ENCODE measurements at places on chromosomes 7 and 10.

- no peak for DNase-seq
Observed at GRCh38 chr7:149855361-149856305, 17.5 kb downstream of the ZNF862 start.

GRCh38 chr10:75356484-75356883 is 45.1 kb downstream of the ZNF503 start:
- no peak for DNase-seq

DNA sequence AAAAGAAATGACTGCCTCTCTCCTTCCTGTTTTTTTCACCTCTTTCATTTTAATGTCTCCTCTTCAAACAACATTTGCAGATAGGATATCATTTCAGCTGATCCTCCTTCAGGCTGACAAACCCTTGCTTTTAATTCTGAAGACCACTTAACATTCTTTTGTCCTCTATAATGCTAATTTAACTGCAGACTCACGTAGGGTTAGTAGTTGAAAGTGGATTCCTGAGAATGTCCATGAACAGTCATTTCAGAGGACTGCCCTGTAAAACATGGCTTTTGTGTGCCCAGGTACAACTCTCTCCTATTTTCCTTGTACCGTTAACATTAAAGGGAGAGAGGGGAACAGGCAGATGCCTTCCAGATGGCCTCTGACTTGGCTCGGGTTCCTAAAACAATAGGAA is 524.4 kb downstream of the SDK1 start:
- DNase-seq = no peak

DNA sequence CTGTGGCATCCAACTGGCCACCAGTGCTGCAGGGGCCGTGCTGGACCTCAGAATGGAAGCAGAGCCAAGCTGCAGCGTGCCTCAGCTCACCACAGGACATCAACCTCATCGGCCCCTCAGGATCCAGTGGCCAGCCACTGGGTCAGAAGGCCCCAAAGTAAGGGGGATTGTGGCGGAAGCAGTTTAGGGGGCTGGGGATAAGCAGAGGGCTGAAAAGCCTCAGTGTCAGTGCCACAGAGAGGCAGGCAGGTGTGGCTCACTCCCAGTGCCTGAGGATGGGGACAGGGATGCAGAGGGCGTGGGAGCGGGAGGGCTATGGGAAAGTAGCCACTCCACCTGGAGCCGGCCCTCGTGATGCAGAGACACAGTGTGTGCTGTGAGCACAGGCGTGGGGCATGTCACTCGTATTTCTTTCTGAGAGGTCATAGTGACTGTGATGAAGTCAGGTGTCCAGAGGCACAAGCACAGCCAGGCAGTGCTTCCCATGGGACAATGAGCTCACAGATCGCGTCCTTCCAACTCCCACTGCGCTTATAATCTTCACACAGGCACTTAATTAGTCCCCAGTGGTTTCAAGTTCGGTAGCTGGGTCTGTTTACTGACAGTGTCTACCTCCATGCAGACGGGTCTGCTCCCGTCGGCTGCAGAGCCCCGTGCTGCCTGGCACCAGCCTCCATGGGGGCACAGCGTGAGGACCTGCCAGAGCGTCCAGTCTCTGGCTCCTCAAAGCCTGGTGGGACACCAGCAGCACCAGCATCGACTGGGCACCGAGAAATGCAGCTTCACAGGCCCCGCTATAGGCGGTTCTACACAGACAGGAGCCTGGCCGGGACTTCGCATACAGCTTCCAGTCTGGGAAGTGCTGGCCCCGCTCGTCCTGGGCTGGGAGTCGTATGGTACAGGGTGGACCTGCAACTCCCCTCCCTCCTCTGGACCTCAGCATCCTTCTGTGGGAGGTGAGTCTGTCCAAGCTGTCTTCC is 42.9 kb upstream of the CNPY1 start:
- no peak for DNase-seq

DNA sequence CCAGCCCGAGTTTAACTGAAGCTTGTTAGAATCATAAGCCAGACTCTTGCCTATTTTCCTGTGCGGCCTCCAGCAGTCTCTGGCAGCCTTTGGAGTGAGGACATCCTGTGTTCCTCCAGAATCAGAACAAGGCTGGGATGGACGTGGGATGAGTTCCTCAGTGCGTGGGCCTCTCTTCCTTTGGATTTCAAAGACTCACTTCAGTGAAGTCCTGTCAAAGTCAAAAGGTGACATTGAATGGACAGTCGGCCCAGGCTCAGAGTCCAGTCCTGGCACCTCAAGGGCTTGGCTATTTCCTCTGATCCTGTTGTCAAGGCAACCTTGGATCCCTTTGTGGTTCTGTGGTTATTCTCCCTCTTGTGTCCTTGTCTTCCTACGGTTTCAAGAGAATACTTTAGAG is 21.4 kb upstream of the SMC3 start:
- DNase-seq = no peak

- no peak for DNase-seq
Observed at GRCh38 chr10:129963641-129964501, at the start of gene EBF3. Gene EBF3 (minus strand): TSS chr10:129964274. CDS start chr10:129963768, 506 bp downstream.

DNA sequence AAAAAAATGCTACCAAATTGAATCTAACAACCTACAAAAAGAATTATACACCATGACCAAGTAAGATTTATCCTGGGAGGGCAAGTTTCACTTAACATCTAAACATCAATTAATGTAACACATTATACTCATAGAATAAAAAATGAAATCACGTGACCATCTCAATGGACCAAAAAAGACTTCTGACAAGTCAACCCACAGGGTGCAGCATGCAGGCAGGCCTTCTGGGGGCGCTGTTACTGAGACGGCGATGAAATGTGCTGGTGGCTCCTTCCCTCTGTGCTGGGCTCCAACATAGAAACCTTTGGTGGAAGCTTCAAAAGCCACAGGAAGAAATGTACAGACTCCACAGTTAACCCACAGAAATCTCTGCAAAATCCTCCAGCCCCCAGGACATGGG is 103.1 kb downstream of the INHBA start:
- DNase-seq = no peak

GRCh38 chr10:104069613-104070012 is 16.1 kb downstream of the COL17A1 start:
- no peak for DNase-seq

DNA sequence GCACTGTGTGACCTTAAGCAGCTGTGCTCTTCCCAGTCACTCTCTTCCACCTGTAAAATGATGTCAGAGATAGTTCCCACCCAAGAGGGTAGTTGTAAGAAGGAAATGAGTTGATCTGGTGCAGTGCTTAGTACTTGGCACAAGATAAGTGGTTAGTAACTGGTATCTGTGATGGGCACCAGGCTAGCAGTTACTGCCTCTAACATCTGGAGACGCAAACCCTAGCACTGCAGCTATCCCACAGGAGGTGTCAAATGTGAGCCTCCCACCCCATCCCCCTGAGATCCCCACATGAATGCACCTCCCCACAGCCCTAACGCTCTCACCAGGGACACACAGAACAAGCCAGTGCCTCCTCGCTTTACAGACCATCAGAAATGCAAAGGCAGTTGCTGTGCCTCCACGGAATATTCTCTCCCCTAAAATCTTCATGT is 72.0 kb downstream of the KCNMA1 start:
- DNase-seq = no peak

GRCh38 chr7:75565132-75565837 is 73.2 kb downstream of the SPDYE5 start:
- no peak for DNase-seq

DNA sequence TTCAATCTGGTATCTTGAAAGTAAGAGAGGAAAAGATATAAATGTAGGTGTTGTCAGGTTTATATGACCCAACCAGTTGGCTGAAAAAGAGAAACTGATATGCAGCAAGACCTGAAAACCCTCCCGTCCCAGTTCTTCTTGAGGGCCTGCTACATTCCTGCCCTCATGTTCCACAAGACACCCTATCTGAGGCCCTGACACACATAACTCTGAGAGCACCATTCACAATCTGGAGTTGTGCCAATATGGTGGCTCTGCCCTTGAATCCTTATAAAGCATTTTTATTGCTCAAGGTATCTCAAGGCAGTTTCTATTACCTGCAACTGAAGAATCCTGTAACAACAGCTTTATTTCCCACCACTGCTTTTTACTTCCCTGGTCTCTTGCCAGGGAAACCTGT is 17.0 kb downstream of the XPNPEP1 start:
- DNase-seq = no peak

DNA sequence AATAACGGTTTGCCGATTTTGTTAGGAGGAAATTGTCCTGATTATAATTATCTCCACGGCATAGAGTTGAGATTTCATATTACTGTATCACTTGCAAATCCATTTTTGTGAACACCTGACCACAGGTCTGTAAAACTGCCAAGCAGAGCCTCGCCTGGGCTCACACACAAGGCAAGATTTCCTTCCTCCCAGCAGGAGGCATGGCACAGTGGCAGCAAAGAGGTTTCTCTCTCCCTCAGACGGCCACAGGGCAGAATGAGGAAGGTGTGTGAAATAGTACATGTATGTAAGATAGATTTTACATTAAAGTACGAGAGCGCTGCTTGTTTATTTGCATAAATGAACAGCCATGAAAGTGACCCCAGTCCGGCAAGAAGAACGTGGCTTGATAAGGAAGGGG is 130.1 kb downstream of the CELF2 start:
- DNase-seq = no peak

DNA sequence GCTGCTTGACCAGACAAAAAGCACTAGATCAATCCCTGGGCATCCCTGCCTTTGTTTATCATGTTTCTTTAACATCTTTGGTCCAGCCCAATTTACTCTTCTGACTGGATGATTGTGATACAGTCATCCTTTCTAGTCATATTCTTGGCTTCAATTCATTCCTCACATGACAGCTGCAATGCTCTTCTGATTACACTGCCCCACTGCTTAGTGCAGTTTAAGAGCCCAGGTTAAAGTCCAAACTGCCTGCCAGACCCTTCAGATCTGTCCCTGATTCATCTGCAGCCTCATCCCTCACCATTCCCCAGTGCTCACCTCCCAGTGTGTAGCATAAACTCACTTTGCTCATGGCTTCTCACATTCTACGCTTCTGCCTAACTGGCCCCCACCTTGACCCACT is 383.8 kb downstream of the TNS3 start:
- no peak for DNase-seq

GRCh38 chr10:115762029-115762428 is 511.0 kb downstream of the GFRA1 start:
- no peak for DNase-seq

- DNase-seq = no peak
Observed at GRCh38 chr10:43961523-43962345, 313.1 kb upstream of the ZNF32 start.

DNA sequence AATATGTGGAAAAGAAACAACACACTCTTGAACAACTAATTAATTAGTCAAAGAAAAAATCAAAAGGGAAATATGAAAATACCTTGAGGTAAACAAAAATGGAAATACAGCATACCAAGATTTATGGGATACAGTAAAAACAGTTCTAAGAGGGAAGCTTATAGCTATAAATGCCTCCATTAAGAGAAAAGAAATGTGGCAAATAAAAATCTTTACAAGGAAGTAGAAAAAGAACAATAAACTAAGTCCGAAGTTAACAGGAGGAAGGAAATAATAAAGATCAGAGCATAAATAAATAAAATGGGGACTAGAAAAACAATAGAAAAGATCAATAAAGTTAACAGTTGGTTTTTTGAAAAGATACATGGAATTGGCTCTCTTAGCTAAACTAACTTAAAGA is 267.8 kb upstream of the NRP1 start:
- DNase-seq = no peak

- DNase-seq = no peak
Observed at GRCh38 chr10:970311-971149, 17.7 kb upstream of the GTPBP4 start.

DNA sequence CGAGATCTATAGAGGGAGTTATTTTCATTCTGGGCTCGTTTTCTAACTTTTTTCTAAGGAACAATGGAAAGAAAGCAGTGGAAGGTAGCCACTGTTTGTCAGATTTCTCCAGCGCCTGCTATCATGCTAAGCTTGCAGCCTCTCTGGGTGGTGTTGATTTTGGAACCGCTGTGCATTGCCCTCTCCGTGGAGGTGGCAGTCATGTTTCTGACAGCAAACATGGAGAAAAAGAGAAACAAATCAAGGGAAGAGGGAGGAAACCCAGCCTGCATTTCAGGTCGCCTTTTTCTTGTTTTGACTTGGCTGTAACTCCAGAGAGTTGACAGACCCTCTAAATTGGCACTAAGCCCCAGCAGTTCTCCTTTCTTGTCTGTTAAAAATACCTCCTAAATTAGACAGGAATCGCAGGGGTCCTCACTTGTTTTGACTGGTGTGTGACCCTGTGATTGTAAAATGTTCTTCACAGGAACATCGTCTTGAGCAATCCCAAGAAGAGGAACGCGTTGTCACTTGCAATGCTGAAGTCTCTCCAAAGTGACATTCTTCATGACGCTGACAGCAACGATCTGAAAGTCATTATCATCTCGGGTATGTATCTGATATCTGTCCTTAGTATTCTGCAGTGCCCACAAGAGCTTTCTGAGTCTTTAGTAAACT is 4.8 kb downstream of the ECHDC3 start:
- no peak for DNase-seq

- DNase-seq = no peak
Observed at GRCh38 chr10:58608826-58609531, 96.3 kb downstream of the BICC1 start.

DNA sequence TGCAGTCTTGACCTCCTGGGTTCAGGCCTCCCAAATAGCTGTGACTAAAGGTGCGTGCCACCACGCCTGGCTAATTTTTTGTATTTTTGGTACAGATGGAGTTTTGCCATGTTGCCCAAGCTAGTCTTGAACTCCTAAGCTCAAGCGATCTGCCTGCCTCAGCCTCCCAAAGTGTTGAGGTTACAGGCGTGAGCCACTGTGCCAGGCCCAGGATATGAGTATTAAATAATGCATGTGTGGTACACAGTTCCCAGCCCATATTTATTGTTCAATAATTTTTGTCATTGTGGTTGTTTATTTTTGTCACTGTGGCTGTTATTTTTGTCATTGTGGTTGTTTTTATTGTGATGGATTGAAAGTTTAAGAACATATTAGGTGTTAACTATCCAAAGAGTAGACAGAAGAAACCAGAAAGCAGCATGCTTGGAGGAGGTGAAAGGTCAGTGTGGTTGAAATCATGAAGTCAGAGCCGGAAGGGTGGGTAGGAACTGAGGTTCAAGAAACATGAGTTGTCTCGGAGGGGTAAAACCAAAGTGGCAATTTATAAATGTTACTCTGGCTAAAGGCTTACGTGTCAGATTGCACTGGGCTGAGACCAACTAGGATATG is 45.0 kb downstream of the MRC1 start:
- peak; percentile 8 for DNase-seq

DNA sequence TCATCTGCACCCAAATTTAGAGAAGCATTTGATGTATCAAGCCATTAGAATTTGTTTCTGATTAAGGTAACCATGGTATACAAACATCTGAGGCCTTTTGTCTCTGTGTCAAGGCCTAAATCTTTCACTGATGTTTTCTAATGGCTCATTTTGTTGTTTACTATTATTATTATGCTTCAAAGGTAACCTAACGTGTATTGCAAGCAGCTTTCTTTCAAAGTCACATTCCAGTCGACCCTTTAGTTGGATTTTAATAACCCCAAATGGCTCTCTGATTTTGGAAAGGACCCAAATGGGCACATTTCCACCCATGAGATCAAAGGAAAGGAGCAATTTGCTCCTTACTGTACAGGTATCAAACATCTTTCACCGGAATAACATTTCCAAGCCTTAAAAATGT is 46.7 kb upstream of the WNT16 start:
- no peak for DNase-seq
